Stimulated activated CD4-positive, alpha-beta T cell treated with anti-CD3 and anti-CD28 coated beads, Interleukin-12 subunit alpha, Interleukin-12 subunit beta, amount 100 ng/mL, for 4 hours (primary cell): ENCODE measurements at places on chromosomes 1 and 21.
A peak's percentile ranks its signal among the peaks of the same experiment; 100 is the strongest.

DNA sequence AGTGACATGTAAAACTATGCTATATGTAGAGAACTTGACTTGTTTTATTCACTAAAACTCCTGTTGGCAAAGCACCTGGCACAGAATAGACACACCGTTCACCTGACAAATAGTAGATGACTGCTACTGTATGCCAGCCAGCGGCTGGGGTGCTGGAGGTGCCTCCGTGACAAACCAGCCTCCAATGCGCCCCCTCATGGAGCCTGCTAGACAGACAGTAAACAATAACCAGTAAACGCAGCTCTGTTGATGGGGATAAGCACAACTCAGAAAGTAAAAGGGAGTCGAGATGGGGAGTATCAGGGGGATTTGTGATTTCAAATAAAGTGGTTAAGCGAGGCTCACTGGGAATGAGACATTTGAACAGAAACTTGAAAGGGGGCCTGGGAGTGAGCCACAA lies 107.2 kb downstream of the PRDM2 start:
- DNase-seq: no peak

DNA sequence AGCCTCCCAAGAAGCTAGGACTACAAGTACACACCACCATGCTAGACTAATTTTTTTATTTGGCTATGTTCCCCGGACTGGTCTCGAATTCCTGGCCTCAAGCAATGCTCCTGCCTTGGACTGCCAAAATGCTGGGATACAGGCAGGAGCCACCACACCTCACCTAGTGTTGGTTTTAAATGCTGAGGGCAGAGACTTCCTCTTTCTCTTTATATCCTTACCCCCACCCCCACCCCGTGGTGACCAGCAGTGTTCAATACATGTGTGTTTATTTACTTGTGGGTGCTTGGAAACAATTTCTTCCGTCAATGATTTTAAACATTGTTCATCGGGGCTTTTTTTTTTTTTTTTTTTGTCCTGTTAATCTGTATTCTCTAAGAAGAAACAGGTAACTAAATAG lies 158.9 kb downstream of the ZBTB18 start:
- DNase-seq: no peak

DNA sequence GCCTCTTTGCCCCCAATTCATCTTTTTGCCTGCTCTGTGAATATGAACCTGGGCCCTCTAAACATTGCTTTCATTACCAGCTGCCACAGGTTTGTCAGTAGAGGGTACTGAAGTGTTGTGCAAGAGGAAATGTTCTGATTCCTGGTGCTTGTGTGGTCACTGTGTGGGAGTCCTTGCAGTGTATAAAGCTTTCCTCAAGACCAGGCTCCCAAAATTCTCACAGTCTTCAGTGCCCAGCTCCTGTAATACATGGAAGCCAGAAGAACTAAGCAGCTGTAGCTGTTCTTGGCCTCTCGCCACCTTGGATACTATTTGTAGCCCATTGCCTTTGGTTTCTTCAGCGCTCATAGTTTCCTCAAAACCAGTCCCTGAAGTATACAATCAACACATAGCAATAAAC lies 1046.2 kb downstream of the BRINP3 start:
- no peak for DNase-seq

GRCh38 chr1:224564454-224565084 lies 51.5 kb upstream of the CNIH3 start:
- no peak for DNase-seq

- DNase-seq: no peak
These were observed 10.3 kb upstream of the PTPN7 start for GRCh38 chr1:202170726-202171125.

GRCh38 chr1:19811206-19811851 lies 3.8 kb downstream of the RNF186 start:
- peak; percentile 51 for DNase-seq

DNA sequence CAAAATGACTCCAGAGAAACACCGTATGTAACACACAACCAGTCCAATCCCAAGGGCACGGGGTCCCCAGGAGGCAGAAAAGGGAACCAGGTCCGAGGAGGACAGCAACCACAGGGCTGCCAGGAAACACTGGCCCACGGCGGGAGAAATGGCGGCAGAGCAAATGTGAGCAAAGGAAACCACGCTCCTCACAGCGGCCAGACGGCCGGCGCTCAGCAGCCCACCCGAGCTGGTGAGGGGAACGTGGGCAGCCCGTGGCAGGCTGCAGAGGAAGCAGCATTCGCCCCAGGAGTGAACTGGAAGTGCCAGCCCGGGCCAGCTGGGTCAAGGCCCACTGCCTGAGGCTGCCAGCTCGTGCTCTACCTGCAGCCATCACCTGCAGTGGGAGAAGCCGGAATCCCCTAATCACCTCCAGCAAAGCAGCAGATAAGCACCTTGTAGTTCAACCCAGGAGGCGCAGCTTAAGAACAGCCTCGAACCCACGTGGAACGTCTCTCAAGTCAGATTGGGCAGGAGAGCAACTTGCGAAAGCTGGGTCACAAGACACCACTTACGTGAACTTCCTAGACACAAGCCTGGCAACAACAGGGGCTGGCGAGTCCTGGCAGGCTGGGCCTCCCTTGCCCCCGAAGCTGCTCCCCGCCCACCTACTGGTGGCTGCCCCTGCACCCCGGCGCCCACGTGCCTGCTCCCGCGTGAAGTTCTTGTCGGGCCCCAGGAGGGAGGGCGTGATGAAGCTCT lies 6.7 kb downstream of the SLC19A1 start:
- DNase-seq: no peak

GRCh38 chr1:213744780-213745179 lies 243.0 kb upstream of the PROX1 start:
- DNase-seq: no peak

DNA sequence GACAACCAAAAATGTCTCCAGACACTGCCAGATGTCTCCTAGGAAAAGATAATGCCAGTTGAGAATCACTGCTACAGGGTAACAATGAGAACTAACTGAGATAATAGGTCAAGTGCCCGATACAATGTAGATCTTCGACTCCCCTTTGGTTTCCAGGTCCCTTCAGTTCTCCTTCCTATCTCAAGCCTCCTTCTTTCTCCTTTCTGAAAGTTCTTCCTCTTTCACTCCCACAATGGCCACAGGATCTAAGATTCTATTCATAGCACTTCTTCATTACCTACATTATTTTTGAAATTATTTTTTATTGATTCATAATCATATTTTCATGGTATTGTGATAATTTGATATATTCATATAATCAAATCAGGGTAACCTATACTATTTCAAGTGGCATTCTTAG lies 6.3 kb downstream of the PFDN2 start:
- DNase-seq: no peak
